Activated naive CD4-positive, alpha-beta T cell treated with anti-CD3 and anti-CD28 coated beads for 36 hours (primary cell): ENCODE measurements at places on chromosomes 5 and 9. TPM values are rescaled to one million over a fixed set of nuclear protein-coding genes. Genes with fewer than 3 reads are reported as not detected.

DNA sequence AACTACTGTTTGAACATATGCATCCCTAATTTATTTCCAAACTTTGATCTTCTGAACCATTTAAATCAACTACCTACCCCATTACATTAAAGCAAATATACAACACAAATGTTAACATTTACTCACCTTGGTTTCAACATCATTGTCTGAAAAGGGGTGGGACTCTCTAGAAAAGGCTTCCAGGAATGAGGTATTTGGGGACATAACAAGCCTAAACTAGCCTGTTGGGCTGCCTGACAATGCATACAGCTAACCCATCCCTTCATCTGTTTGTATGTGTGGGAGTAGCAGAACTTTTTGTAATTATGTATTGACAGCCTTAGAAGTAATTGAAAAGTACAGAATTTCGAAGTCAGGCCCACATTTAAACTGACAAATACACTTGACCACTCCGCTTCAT, 2225.9 kb upstream of the C9orf72 start:
- DNase-seq = no peak

DNA sequence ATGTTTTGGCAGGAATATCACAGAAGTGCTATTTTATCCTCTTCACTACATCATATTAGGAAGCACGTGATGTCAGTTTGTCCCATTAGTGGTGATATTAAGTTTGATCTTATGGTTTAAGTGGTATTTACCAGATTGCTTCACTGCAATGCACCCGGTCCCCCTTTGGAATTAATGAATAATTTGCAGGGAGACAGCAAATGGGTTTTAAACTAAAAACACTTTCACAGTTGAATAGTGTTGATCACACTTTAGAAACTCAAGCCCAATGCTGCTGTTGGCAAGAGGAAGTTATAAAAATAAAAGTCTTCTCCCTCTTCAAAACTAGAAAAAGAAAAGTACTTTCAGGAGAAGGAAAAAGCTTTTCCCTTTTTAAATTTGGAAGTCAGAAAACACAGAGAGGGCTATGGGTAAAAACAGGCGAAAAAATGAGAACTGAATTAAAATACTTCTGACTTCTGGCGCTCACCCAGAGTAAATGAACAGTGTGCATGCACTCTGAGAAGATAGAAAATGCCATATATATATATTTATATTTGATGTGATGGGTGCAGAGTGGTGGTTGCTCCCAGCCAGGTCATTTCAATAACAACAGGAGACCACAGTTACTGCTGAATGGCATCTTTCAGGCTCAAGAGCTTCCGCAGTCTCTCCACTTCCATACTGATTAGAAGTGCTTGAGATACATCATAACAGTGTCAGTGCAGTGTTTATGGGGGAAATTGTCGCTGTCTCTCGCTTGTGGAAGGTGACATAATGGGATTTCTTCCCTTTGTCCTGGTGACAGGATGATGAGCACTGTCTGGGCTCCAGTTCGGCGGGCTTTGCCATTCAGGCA, 278.0 kb downstream of the ZSWIM6 start:
- no peak for DNase-seq

GRCh38 chr9:86668488-86668887, 278.8 kb downstream of the GAS1 start:
- no peak for DNase-seq

DNA sequence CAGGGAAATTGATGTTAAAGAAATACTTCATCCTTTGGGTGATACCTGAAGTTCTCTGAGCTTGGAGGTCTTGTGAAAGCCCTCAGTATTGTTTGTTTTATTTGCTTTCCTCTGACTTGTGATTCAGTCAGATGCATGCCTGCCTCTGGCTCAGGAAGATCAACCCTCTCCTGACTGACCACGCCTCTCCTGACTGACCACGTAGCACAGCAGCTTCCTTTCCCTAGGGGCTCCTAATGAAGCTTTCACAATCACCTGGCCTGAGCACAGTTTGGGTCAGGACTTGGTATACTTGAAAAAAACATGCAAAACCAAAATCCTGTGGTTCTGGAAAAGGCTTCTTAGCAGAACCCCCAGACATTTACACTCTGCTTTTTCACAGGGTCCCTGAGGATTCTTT, 3.8 kb downstream of the TGFBI start:
- no peak for DNase-seq

DNA sequence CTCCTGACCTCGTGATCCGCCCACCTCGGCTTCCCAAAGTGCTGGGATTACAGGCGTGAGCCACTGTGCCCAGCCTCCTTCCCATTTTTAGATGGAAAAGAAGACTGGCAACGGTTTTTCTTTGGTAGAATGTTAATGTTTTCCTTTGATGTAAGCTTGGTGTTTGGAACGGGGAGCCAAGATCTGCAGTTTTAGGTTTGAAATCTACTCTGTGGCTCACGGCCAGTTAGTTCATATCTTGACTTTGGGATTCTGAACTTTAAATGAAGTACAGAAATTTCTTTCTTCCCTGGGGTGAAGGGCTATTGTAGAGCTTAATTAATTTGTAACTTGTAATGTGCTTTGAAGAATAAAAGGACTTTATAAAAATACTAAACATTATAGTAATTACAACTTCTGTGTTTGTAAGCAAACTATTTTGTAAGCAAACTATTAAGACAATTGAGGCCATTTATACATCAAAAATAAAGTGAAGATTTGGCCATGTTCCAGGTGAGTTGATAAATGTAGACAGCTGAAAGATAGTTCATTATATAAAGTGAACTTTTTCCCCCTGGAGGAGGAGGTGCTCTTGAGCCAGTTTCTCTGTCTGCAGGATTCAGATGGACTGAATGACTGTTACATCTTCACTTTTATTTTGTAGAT, 117.1 kb upstream of the TUT7 start:
- DNase-seq = no peak

- no peak for DNase-seq
These were observed 3.9 kb downstream of the EXOC3 start for GRCh38 chr5:446883-447263.

DNA sequence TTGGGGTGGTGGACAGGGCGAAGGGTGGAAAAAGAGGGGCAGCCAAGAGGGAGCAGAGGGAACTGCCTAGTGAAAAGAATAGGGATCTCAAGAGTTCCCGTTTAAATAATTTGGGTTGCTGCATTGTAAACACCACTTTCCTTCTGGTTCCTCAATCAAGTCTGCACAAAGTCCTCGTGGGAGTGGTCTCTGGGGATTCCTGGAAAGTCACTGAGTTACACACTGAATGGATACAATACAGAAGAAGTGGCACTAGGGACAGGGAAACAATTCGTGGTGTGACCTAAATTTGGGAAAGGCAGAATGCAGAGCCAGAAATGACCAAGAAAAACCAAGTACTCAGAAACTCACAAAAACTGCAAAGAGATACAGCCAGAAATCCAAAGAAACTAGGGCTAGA, 161.7 kb downstream of the CDK5RAP2 start:
- no peak for DNase-seq

DNA sequence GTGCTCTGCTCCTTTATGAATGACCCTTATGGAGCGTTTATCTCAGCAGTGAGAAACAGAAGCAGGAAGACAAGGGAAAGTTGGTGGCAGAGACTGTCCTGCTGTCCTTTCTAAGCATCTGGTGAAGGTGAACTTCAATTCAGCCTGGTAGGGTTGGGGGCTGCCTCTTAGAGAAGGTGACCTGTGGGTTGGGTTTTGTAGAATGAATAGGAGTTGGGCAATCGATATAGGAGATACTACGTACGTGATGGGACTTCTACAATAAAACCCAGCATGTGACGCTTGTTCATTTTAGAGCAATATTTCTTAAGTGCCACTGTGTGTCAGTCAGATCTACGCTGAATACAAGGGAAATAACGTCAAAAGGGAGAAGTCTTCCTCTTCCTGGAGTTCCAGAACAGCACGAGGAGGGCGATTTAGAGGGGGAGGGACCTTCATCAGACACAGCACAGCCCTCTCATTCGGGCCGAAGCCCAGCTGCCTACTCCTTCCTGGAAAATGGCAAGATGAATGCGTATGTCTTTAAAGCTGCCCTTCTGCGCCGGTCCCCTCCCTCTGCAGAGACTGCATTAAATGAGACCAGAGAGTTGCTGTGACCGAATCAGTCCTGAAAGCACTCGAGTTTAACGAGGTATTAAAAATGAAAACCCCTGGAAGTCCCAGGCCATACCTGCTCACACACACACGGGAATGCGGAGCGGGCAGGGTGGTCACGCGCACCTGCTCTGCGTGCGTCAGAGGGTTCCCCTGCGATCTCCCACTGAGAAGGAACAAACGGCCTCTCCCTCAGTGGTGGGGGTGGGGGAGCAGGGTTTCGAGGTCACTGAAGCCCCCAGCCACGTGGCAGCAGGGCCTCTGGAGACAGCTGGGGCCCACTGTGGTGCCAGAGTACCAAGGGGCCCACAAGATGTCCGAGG, 85.3 kb upstream of the SARDH start:
- DNase-seq = no peak

DNA sequence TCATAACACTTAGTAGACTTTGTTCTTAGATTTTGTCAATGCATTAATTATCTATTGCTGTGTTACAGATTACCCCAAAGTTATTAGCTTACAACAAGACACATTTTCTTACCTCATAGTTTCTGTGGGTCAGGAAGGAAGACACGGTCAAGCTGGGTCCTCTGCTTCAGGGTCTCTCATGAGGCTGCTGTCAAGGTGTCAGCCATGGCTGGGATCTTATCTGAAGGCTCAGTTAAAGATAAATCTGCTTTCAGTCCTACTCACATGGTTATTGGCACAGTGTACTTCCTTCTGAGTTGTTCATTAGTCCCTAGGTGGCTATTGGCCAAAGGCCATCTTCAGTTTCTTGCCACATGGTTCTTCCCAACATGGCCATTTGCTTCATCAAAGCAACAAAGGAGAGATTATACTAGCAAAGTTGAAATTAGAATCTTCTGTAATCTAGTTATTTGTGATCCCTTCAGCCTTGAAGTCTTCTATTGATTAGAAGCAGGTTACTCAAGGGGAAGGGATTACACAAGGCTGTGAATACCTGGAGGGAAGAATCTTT, 25.2 kb downstream of the TDRD7 start:
- DNase-seq = no peak

DNA sequence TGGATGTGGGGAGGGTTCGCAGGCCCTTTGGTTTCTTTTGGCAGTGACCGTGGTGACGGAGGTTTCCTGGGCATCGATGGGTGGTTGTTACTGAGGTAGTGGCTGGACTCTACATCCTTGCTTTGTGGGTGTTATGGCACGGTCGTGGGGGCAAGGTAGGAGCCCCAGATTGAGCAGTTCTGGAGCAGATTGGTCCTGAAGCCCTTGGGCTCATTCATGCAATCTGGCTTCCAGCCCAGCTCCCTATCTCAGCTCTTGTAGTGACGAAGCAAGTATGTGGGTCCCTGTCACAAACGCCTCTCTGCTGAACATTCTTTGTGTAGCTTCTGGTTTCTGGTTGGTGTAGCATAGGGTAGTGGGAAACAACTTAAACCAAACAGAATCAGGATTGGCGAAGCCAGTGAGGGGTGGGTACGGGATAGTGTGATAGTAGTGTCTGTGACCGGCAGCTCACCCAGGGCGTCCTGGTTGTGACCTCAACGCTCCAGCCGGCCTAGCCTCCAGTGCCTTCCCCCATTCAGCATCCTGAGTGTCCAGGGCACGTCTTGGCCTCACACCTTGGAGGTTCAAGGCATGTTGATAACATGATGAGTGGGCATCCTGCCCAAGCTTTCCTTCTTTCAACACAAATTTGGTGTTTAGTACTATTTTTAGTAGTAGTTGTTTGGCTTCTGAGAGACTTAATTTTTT, 2.9 kb downstream of the NDUFS6 start:
- DNase-seq = no peak

GRCh38 chr9:89592213-89592815, 12.5 kb upstream of the GADD45G start:
- no peak for DNase-seq

GRCh38 chr5:33379757-33380156, 61.0 kb upstream of the TARS1 start:
- DNase-seq = peak; percentile 5

GRCh38 chr5:58932057-58932612, 349.3 kb downstream of the RAB3C start:
- no peak for DNase-seq

- DNase-seq = no peak
These were observed 1.1 kb upstream of the CD14 start for GRCh38 chr5:140634103-140634502.

- no peak for DNase-seq
These were observed 36.2 kb downstream of the RIC1 start for GRCh38 chr9:5665059-5665458.

The DRD1 gene
- not detected for total RNA-seq

The GRM6 gene
- not detected for total RNA-seq

The FREM1 gene
- total RNA-seq = not detected

GRCh38 chr5:168893283-168893682, 314.1 kb upstream of the PANK3 start:
- no peak for DNase-seq

The CDH6 gene
- total RNA-seq = not detected

GRCh38 chr9:109599711-109600110, 101.6 kb upstream of the PTPN3 start:
- no peak for DNase-seq

GRCh38 chr5:123412206-123412605, 11.0 kb downstream of the CEP120 start:
- no peak for DNase-seq

The HTR4 gene
- not detected for total RNA-seq

- DNase-seq = no peak
These were observed 10.9 kb downstream of the SLC36A1 start for GRCh38 chr5:151458314-151458713.

The BTNL3 gene
- total RNA-seq = not detected

The DNM1 gene
- 0.07 TPM for total RNA-seq

The CDKN2A gene
- total RNA-seq = 0.57 TPM

GRCh38 chr9:97628668-97629067, 4.5 kb downstream of the TSTD2 start:
- no peak for DNase-seq

- no peak for DNase-seq
These were observed 258.2 kb downstream of the PTPRD start for GRCh38 chr9:10354591-10354990.

DNA sequence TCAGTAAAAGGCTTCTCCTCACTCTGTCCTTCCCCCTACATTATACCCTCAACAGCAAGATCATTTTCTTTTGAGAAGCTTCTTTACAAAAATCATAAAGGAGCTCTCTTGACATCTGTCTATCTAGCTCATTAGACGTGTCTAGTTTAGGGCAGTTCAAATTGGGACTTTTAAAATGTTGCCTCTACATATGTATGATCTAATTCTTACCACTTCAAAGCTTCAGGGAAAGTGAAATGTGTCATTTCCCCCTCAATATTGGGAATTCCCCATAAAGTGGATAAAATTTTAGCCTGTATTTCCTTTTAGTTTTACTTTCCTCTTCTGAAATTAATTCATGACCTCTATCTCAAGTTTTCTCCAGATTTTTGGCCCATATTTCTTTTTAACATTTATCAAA, 323.7 kb downstream of the ARRDC3 start:
- no peak for DNase-seq

GRCh38 chr9:7081065-7081600, 323.4 kb downstream of the KDM4C start:
- no peak for DNase-seq
